Sigmoid colon (tissue), 7 donors: ENCODE measurements at places on chromosomes 16 and 17. TPM values are rescaled to one million over a fixed set of nuclear protein-coding genes. Genes with fewer than 3 reads are reported as not detected.

ITGA3 gene
- total RNA-seq: 38.4 TPM

CTRB1 gene
- not detected for total RNA-seq

FN3K gene
- 2.8 TPM for total RNA-seq

DHRS7B gene
- total RNA-seq: 19.7 TPM

DNA sequence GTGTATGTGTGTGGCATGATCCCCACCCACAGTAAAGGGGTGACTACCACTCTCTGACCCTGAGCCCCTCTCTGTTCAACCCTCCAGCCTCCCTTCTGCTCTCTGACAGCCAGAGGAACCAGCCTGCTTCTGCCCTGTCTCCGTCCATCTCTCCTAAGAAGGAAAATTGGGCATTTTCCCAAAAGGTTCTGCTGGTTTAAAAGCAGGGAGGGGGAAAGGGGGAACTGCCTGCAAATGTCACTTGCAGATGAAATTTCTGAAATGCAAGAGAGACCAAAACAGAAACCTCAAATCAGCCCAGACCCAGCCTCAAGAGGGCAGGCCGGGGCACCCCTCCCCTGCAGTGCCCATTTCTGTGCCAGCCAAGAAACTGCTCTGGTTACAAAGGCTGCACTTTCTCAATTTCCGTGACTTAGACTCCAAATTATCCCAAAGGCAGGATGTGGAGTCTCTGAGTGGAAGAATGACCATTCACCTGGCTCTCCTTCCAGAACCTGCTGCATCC lies 197.9 kb downstream of the RBFOX3 start:
- no peaks in the 10 kb centered on the region for H3K4me1 ChIP-seq
- no peaks in the 10 kb centered on the region for H3K36me3 ChIP-seq
- H3K4me3 ChIP-seq: no peak overlapping the region

DNA sequence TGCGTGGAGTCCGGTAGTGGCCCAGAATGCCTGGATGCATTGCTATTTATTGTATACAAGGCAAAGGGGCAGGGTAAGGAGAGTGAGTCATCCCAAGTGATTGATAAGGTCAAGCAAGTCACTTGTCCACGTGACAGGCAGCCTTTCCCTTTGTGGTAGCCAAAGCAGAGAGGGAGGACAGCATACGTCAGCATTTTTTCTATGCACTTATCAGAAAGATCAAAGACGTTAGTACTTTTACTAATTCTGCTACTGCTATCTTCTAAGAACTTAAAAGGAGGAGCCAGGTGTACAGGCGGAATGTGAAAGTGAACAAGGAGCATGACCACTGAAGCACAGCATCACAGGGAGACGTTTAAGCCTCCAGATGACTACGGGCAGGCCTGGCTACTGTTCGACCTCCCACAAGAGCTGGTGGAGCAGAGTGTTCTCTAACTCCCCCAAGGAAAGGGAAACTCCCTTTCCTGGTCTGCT lies 47.9 kb upstream of the ARL4D start:
- no peaks in the 10 kb centered on the region for H3K36me3 ChIP-seq
- H3K27me3 ChIP-seq: no peaks in the 10 kb centered on the region
- no peak overlapping the region for H3K4me3 ChIP-seq

- no peak overlapping the region for H3K27ac ChIP-seq
- H3K4me3 ChIP-seq: no peak overlapping the region
- H3K4me1 ChIP-seq: no peaks in the 10 kb centered on the region
- no peaks in the 10 kb centered on the region for H3K27me3 ChIP-seq
- H3K36me3 ChIP-seq: no peaks in the 10 kb centered on the region
Observed at GRCh38 chr17:68169840-68170239, 78.0 kb upstream of the AMZ2 start.

GRCh38 chr17:194828-195602 lies 13.6 kb upstream of the DOC2B start:
- DNase-seq: no peak
- H3K4me3 ChIP-seq: no peak overlapping the region
- H3K4me1 ChIP-seq: no peaks in the 10 kb centered on the region
- no peak overlapping the region for H3K27ac ChIP-seq
- H3K36me3 ChIP-seq: no peaks in the 10 kb centered on the region

GRCh38 chr16:13298666-13299065 lies 397.3 kb downstream of the SHISA9 start:
- no peaks in the 10 kb centered on the region for H3K27me3 ChIP-seq
- H3K27ac ChIP-seq: no peak overlapping the region
- H3K36me3 ChIP-seq: no peaks in the 10 kb centered on the region
- no peak overlapping the region for H3K4me3 ChIP-seq

DNA sequence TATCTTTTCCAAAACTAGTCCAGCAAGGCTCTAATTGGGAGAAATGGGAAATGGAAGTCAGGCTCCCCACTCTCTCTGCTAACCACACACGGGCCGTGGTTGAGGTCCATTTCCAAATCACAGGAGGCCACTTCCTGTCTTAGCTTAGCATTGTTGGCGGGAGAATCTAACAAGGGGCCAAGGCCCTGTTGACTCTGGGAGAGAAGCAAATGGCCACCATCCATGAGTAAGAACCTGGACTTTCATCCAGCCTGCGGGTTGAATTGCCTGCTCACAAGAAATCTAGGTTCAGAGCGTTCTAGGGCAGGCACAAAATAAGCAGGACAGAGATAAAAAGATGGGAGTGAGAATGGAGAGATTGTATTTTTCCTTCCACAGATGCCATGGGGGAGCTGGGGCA lies 5.7 kb downstream of the FAM20A start:
- peaks cover 7% of the 10 kb centered on the region for H3K4me1 ChIP-seq
- H3K27ac ChIP-seq: no peak overlapping the region
- no peak for DNase-seq
- no peak overlapping the region for H3K4me3 ChIP-seq
- H3K36me3 ChIP-seq: no peaks in the 10 kb centered on the region

DNA sequence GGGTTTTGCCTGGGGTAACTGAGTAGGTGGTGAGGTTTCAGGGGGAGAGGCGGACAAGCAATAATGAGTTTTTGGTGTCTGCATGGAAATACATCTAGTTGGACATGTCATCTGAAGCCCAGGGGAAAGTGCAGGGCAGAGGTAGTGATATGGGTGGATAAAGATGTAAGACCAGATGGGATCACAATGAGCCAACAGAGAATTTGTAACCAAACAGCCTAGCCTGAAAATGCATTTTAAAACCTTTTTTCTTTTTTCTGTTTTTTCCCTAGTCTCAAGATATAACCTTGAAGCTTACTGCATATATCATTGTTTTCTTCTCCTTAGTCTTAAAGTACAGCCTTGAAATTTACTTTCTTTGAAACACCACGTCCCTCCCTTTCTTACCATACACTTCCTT lies 3.7 kb upstream of the ZNF19 start:
- DNase-seq: no peak
- H3K4me3 ChIP-seq: no peak overlapping the region
- H3K27ac ChIP-seq: no peak overlapping the region
- H3K36me3 ChIP-seq: no peaks in the 10 kb centered on the region
- H3K27me3 ChIP-seq: no peaks in the 10 kb centered on the region
- no peaks in the 10 kb centered on the region for H3K4me1 ChIP-seq

- H3K27ac ChIP-seq: no peak overlapping the region
- H3K27me3 ChIP-seq: no peaks in the 10 kb centered on the region
- H3K4me1 ChIP-seq: no peaks in the 10 kb centered on the region
- DNase-seq: no peak
Observed at GRCh38 chr16:49060728-49061127, 220.9 kb downstream of the CBLN1 start.
